ENCODE measurements at places on chromosomes 1 and 21.

DNA sequence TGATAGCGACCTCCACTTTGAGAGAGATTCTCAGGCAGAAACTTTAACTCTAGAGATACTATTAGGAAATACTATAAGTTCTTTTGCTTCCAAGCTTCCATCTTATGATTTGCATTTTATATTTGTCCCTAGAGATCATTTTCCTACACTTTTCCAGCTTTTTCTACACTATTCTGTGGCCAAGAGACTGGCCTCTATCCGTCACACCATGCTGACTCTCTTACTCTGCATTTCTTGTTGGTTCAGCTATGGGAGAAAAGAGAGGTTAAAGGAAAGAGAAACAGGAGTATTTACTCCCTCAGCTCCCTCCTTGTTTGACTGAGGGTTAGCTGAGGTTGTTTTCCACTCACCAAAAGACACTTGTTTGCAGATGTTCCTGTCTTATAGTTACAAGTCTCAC is 665.6 kb upstream of the CXADR start:
- no peak for DNase-seq

DNA sequence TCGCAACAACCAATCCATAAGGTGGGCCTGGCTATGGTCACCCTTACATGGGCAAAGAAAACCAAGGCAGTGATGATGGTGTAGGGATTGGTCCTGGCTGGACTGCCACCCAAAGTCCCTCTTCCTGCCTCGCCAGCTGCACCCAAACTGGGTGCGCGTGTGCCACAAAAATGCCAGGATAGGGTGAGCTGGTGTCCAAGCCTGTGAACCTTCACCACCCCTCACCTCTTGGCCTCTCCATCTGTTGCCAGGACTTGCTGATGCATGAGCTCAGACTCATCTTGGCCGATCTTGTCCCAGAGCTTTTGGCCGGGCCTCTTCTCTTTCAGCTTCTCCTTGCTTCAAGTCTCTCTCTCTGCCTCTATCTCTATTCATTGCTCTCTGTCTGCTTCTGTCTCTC is 41.8 kb downstream of the FOXD2 start:
- no peak for DNase-seq

- no peak for DNase-seq
Measured at GRCh38 chr1:206911064-206911663, 10.6 kb downstream of the FCMR start.

DNA sequence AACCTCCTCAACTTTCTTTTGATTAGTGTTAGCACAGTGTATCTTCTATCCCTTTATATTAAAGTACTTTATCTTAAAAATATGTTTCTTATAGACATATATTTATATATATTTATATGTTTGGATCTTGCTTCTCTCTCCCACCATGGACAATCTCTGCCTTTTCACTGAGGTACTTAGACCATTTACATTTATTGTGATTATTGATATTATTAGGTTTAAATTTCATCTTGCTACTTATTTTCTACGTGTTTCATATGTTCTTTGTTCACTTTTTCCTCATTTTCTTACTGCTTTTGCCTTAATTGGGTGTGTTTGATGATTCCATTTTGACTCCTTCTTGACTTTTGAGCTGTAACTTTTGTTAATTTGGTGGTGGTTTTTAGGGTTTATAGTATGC is 70.7 kb downstream of the POFUT2 start:
- DNase-seq = no peak

- no peak for DNase-seq
Measured at GRCh38 chr21:33112151-33112550, 42.2 kb downstream of the OLIG1 start.

DNA sequence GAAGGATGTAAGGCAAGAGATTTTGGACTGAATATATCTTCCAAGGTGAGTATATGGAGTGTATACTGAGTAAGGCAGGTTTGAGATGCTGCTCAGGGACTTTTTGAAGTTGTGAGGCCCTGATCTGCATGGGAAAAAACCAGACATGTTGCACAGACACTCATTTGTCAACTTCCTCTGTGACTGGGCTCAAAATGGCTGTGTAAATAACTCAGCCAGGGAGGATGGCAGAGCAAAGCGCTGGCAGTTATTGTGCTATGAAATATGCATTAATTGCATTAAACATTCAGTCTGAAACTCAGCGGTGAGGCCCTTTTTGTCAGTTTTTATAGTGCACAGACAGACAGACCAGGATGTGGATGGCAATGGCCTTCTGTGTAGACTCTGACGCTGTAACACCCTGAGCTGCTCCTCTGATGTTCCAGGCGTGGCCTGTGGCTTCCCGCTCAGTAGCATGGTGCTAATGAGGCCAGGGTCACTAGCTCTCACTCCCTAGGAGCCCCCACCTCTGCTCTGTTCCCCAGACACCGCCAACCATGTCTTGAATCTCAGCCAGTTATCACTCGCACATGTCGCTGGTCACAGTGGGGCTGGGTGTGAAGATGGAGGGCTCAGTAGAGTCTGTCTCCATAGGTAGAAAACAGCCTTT is 307.0 kb upstream of the PROX1 start:
- DNase-seq = no peak

DNA sequence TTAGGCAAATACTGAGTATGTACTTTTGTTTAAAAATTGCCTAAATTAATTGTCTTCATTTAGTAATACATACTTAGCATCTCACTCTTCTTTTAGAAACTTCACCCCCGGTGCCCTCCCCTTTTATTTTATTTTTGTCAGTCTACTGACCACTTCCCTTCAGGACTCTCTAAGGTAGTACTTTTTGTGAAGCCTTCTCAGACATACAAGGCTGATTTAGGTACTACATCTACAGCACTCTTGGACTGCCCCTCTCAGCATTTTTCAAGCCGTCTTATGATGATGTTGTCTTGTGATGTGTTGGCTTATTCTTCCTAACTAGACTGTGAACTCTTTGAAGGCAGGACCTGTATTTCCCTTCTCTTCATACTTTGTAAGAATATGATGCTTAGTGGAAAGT is 24.7 kb downstream of the RPS6KC1 start:
- no peak for DNase-seq

DNA sequence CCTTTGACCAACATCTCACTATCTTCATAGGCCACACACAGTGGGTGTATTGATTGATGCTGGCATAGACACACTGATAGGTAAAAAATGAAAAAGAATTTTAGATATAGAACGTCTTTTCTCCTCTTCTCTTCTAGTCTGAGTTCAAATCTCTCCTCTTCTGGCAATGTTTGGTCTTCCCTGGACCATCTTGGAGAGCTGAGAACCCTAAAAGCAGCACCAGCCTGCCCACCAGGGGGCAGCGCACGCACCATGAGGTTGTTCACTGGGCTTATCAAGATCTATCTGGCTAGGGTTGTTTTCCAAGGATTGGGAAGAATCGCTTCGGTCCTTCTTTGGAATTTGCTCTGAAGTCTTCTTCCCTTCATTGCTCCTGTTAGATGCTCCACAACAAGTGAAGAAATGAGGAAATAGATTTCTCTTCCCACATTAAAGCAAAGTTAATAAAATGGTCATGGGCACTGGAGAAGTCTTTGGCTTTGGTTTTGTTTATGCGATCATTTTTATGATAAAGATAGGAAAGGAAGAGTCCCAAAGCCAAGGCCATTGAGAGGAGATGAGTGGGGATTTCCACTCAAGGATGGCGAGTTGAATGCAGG is 104.0 kb upstream of the OLIG2 start:
- no peak for DNase-seq

GRCh38 chr21:46097336-46098293 is at the start of gene COL6A2:
COL6A2 (plus strand) TSS chr21:46098112.
- no peak for DNase-seq

- DNase-seq = no peak
Measured at GRCh38 chr21:40714536-40714935, 132.4 kb downstream of the DSCAM start.

GRCh38 chr21:27595716-27596115 is 628.8 kb upstream of the ADAMTS5 start:
- DNase-seq = no peak

DNA sequence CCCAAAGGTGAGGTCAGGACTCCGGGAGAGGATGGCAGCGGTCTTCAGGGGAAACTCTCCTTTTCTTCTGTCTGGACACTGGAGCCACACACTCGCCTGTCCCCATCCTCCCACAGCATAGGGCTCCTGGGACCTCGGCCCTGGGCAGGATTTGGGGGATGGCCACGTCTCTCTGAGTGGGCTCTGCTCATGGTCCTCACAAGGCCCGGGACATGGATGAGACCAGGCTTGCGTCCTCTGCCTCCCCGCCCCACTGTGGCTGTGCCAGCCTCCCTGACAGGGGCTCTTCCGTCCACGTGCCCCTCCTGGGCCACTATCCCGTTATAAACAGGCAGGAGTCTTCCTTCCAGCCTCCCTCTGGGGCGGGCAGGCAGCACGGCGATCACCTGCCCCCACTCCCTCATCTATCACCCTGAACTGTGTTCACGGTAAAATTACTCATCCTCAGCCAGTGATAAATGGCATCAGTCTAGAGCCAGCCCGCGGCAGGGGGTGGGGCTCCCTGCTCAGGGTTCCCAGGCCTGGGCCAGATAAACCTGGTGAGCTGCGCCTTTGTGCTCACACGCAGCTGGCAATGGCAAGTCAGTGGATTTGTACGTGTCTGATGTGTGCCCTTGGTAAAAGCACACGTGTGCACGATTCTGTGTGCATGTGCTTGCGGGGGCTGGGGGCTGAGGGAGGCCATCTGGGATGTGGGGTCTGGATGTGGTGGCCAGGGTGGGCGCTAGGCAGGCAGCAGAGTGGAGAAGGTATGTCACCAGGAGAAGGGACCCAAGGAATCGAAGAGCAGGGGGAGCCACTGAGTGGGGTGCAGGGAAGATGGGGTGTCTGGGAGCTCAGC is 12.6 kb upstream of the SAMD11 start:
- no peak for DNase-seq

GRCh38 chr1:9505143-9505542 is 34.1 kb upstream of the SLC25A33 start:
- DNase-seq = no peak

DNA sequence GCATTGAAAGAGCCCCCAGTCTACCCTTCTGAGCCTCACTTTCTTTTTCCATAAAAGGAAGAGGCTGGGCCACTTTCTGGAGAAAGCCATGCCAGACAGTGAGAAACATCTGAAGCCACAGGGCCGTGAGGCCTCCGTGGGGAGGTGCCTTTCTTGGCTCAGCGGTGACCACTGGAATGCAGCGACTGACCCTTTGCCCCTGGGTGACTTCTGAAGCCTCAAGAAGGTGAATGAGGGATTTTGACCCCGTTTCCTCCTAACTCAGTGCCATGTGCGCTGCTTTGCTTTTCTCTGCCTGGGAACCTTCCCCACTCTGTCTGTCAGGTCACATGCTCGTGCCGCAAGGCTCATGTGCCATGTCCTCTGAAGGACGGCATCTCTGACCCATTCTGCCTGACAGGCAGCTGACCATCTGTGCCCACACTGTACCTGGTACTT is 44.7 kb upstream of the A3GALT2 start:
- DNase-seq = no peak

- DNase-seq = no peak
Measured at GRCh38 chr1:21007876-21008275, 168.8 kb downstream of the EIF4G3 start.

DNA sequence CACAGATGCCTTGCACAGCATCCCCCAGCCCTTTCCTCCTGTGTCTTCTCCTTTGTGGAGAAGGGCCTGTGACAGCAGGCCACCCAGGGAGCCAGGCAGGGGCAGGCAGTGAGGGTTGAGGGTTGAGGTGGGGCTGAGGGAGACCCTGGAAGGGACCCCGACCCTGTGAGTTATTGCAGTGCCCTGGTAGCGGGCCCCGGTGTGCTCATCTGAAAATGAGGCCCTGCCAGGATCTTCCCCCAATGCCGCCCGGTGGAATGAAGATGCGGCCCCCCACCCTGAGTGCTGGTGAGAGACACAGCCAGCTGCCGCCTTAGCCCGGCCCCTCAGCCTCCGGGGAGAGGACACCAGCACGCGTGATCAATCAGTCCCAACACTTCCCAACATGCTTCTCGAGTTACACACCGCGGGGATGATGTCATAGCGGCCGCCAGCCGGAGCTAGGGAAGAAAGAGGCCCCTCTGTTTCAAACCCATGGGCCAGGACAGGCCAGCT is 36.2 kb upstream of the ACTRT2 start:
- no peak for DNase-seq

DNA sequence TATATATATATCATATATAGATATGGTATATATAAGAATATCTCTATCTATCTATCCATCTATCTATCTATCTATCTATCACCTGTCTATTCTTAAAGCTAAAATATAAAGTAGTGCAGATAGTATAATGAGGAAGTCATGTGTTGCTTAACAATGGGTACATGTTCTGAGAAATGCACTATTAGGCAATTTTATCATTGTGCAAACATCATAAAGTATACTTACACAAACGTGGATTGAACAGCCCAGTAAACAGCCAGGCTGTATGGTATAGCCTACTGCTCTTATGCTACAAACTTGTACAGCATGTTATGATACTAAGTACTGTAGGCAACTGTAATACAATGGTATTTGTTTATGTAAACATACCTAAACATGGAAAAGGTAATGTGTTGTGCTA is 621.0 kb upstream of the NCAM2 start:
- no peak for DNase-seq

GRCh38 chr21:28522014-28522799 is 470.5 kb downstream of the LTN1 start:
- DNase-seq = no peak

DNA sequence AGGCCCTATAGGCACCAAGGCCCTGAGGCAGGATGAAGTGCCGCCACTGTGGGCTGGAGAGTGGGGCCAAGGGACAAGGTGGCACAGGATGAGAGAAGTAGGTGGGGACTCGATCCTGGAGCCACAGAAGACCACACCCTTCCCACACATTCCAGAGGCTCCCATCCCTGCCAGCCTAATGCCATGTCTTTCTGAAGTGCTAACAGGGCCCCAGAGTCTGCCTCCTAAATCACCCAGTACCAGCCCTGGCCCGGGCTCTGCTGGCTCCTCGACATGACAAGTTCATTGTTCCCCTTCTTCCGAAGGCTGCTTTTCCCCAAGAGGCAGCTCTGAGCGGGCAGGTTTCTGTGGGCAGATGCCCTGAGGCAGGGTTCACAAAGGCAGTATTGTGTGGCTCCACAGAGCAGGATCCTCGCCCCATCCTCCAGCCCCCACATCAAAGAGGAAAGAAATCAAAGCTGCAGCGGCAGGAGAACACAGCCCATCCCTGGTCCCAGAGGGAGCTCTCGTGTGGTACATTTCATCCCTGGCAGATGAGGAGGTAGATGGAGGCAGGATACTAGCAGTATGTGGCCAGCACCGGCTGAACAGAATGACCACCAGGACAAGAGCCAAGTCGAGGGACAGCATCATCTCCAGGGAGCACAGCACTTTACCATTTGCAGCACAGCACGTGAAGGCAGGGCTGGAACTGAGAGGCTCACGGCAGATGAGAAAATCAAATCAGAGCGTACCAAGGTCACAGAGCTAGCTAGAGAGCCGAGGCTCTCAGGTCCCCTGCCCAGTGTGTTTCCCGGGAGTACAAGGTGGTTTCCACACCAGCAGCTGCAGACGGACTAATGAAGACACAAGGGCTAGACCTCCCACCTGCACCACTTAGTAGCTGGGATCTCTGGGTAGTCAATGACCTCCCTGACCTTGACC is 64.8 kb downstream of the SYF2 start:
- no peak for DNase-seq

DNA sequence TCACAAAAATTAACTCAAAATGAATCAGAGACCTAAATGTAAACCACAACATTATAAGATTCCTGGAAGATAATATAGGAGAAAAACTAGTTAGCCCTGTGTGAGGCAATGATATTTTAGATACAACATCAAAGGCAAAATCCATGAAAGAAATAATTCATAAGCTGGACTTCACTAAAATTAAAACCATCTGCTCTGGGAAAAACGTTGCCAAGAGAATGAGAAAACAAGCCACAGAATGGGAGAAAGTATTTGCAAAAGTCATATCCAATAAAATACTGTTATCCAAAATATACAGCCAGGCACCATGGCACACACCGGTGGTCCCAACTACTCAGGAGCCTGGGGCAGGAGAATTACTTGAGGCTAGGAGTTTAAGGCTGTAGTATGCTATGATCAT is 70.3 kb downstream of the SYF2 start:
- no peak for DNase-seq

All from stimulated activated CD8-positive, alpha-beta memory T cell treated with anti-CD3 and anti-CD28 coated beads, Interleukin-15, amount 100 ng/mL, for 4 hours (primary cell).